Stimulated activated CD4-positive, alpha-beta T cell treated with anti-CD3 and anti-CD28 coated beads, Interleukin-1b, Interleukin-23, amount 100 ng/mL, for 1 hour (primary cell): ENCODE measurements at places on chromosomes 11 and 22.

- no peak for DNase-seq
Measured at GRCh38 chr11:113991718-113992458, 17.0 kb downstream of the HTR3A start.

DNA sequence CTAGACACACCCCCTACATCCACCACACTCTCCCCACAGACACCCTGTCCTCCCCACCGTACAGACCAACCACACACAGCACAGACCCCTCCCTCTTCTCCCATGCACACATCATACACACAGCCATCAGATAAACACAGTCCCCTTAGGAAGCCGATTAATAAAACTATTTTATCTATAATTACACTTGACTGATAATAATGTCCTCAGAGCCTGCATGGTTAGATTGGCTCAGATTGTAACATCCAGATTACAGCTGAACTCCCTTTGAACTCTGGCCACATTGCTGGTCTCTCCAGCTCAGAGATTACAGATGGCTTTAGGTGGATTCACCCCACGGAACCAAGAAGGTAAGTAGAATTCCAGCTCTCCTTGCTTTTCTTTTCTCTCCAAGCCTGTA is 9.5 kb upstream of the ELF5 start:
- DNase-seq, result no peak

DNA sequence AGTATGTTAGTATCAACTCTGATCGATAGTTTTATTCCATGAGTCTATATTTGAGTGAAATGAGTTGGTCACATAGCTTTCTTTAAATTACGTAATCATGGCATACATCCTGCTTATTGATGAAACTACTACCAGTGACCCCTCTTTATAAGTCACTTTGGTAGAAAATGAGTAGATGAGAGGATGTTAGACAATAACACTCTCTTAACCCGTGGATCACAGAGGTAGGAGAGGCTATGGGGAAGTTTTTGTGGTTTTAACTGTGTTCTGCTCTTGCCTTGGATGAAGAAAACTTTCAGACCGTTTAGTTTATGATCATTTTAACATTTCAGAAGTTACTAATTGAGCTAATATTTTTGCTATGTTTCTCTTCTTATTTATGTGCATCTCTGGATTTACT is 34.0 kb downstream of the TBCEL start:
- no peak for DNase-seq

GRCh38 chr22:44846726-44847275 is 94.4 kb downstream of the ARHGAP8 start:
- no peak for DNase-seq

GRCh38 chr11:27388001-27388400 is 25.0 kb upstream of the CCDC34 start:
- no peak for DNase-seq

- DNase-seq, result no peak
Measured at GRCh38 chr11:70671611-70672010, 273.3 kb downstream of the CTTN start.

DNA sequence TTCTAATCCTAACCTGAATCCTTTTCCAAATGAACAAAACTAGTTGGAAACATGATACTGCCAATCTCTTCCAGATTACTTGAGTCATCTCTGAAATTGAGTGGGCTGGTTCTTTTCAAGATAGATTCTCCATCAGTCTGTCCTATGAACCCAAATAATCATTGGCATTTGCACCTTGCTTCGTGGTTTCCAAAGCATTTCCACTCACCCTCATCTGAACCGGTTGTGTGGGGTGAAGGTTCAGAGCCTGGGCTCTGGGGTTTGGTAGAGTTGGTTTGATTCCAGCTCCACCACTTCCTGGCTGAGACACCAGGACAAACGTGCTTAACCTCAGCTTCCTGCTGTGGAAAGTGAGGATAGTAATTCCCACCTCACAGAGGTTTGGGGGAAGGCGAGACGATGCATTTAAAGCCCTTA is 206.4 kb upstream of the E2F8 start:
- no peak for DNase-seq
